ENCODE measurements at places on chromosomes 3 and 15.

DNA sequence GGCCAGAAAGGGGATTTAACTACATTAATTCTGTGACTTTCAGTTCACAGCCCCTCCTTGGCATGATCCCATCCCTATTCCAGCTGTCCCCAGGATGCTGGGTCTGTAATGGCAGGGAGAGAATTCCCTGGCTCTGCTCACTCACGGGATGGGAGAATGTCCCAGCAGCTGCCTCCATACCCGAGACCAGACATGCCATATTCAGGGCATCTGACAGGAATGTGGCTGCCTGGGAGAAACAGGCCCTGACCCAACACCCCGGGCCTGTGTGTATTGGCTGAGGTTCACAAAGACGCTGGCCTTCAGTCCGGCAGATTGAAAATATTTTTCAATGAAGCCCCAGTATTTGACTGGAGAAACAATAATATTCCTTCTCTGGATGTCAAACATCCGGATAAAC lies 83.6 kb upstream of the SMAD3 start:
- no peak for DNase-seq

DNA sequence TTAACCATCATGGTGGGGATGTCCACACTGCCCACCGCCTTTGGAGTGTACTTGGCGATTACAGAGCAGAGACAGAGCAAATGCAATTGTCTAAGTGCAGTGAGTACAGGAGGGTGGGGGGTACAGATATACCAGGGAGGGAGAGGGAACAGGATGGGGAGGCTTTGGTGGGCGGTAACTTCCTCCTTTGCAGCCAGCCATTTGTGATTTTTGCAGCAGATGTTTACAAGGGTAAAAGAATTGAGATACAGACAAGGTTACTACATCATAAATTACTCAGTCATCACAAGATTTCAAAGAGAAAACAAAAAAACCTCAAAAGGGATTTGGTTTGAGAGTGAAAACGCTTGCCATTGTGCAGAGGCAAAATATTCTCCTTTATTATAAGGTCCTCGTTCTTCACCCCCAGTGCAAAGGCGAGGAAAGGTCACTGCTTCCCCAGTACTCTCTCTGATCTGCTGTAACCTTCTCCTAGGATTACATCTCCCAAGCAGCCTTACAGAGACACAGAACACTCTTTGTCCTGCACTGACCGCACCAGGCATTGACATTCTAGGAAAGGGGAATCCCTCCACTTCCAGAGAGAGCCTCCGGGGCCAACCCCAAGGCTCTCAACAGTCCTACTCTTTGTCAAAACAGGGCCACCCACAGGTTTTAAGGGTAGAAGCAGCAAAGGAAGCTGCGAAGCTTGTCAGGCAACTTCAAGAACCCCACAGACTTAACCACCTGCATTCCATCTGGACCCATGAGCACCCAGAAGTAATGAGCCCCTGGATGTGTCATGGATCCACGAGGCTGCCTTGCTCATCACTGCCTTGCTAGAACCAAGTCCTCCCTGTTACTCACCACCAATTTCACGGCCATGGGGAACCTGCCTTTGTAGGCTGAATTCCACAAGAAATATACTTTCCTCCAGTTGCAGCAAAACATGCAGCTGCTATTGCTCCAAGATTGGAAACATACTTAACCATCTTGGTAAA lies 117.3 kb downstream of the ADAMTS17 start:
- peak; percentile 93 for DNase-seq

GRCh38 chr15:42137461-42138261 lies 18.8 kb downstream of the PLA2G4F start:
- peak; percentile 51 for DNase-seq

- no peak for DNase-seq
Measured at GRCh38 chr3:124174910-124175874, 183.3 kb upstream of the ROPN1 start.

DNA sequence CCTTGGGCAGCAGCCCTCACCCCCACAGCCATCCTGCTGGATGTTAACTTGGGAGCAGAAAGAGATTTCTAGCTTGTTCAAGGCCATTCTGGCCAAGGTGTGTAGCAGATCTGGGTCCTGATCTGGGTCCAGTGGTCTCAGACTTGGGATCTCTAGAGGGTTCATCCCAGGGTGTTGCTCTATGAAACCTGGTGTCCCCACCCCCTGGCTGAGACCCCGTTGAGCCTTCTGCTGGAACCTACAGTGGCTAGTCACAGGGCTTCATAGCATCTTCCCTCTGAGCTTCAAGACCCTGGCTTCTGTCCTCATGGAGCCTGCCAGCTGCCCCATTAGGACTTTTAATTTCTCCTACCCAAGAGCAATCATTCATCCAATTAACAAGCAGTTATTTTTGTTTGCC lies 64.3 kb downstream of the EPHB1 start:
- DNase-seq = no peak
